ENCODE measurements at places on chromosomes 1 and 21.

GRCh38 chr1:162080472-162081015 lies 11.1 kb downstream of the NOS1AP start:
- no peak for DNase-seq

- no peak for DNase-seq
Measured at GRCh38 chr21:14869984-14870852, 194.6 kb downstream of the NRIP1 start.

DNA sequence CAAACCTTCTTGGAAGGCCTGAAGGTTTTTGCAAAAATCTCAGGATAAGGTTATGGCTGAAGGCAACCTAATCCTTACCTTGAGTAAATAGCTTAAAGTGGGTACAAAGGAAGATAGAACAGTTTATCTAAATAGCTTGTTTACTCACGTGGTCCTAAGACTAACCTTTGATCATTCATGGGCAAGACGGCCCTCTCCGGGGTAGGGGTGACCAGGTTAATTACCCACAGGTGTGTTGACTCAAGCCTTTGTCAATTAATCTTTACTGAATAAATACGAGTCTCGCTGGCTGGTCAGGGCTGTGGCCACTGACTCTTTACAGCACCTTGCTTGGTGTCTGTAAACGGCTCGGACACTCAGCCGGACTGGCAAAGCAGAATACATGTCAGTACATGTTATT lies 10.8 kb downstream of the AADACL4 start:
- no peak for DNase-seq

DNA sequence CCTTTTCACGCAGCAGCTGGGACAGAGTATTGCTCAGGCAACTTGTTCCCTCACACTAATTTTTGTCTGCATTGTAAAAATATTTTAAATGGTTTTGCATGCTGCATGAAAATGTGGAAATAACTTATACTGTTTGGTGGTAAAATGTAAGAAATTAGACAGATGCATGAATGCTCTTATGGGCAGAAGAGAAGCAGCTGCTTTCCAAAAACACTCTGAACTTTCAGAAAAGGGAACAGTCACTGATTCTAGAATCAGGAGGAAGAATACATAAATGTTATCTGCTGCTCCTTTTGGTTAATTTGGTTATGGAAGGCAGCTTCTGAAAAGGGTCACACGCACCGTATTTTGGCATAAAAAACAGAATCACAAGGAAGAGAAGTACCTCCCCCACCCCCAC lies 87.0 kb upstream of the RUNX1 start:
- DNase-seq = no peak

DNA sequence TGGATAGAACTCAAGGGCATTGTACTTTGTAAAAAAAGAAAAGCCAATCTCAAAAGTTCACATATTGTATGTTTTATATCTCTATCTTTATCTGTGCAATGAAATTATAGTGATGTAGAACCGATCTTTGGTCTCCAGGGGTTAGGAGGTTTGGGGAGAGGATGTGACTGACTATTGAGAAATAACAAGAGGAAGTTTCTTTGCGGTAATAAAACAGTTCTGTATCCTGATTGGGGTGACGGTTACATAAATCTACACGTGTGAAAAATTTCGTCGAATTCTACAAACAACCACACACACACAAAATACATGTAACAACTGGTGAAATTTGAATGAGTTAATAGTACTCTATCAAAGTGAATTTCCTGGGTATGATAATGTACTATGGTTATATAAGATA lies 10.6 kb upstream of the OR2T33 start:
- DNase-seq = no peak

GRCh38 chr1:214976665-214977064 lies 105.9 kb upstream of the KCNK2 start:
- DNase-seq = no peak

DNA sequence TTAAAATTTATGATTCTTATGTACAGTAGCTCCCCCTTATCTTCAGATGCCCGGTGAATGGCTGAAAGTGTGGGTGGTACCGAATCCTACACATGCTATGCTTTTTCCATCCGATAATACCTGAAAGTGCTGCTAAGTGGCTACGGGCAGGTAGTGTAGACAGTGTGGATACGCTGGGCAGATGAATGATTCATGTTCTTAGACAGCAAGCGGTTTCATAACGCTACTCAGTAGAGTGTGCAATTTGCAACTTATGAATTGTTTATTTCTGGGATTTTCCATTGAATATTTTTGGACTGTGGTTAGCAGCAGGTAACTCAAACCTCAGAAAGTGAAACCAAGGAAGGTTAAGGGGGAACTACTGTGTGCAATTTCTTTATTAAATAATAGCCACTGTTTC lies 7.5 kb downstream of the PCP4 start:
- no peak for DNase-seq

DNA sequence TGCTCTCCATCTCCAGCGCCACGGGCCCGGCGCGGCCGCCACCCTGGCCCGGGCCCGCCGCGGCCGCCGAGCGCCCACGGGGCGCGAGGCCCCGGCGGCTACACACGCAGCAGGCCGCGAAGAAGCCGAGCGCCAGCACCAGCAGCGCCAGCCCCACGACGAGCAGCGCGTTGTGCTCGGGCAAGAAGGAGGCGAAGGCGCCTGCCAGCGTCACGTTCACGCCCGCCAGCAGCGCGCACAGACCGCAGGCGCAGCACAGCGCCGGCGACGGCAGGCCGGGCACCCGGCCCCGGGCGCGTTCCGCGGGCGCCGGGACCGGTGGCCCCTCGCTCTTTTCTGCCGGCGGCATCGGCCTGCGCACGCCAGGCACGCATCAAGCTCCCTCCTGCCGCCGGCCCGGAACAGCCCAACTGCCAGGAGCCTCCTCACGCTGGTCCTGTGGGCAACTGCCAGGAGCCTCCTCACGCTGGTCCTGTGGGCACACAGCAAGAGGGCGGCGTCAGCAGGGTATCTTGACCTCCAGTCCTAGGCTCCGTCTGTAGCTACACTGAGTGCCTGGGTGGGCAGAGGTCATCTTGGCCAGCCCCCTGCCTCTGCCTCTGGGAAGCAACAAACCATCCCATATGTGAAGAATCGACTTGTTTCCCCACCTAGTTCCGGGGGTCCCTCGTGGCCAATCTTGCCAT lies 18.1 kb downstream of the KNCN start:
- no peak for DNase-seq

- DNase-seq = no peak
Measured at GRCh38 chr1:110307239-110307974, 31.8 kb upstream of the RBM15 start.

DNA sequence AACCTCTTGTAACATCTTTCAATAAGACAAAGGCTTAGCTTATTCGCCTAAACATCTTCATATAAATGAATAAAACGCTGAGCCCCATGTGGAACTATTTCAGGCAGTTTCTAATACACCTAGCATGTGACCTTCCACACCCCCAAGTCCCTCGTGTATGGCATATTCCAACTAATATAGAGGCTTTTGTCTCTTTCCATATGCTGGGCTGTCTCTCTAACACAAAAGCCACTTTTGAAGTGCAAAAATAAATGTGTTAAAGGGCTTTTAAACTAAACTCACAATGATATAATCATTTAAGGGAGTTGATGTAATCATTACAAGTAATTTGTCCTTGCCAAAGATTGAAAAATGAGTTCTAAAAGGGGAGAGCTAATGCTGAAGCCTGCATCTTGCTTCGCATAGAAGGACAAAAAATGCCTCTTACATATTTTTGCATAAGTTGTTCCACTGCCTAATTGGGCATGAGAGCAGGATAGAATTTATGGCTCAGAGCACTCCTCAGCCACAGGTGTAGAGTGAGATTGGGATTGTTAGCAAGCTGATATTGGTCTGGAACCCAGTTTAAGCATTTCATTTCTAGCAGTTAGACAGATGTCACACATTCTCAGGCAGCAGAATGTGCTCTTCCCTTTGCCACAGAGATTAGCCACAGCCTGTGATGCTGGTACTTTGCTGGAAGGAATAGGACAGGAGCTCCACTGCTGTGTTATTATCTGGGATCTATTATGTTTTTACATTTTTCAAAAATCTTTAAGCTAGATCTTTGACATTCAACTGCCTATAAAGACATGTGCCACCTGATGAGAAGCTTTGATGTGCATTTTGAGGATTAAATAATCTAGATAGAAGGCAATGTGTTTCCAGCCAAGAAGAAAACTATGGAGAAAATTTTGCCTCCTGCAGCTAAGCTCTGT lies 1044.4 kb downstream of the ADGRL2 start:
- no peak for DNase-seq

DNA sequence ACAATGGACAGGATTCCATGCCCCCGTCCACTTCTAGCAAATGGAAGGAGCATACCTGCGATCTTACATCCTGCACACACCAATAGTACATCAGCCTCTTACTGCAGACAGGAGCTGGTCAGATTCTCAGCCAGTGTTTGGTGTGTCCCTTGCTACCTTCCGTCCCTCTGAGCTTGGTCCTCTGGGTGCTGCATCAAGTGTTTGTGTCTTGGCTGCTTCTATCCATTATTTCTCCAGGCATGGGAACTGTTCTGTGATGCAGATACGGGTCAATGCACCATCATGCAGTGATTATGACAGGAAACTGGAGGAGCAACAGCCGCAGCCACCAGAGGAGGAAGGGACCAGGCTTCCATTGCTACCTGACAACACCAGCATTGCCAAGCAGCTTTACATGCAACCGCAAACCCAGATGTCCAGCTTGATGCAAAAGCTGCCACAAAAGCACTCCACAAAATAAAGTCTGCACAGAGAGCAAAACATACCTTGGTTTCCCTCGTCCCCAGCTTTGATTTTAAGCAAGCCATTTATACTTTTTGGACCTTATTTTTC lies 21.9 kb upstream of the OVAAL start:
- no peak for DNase-seq

DNA sequence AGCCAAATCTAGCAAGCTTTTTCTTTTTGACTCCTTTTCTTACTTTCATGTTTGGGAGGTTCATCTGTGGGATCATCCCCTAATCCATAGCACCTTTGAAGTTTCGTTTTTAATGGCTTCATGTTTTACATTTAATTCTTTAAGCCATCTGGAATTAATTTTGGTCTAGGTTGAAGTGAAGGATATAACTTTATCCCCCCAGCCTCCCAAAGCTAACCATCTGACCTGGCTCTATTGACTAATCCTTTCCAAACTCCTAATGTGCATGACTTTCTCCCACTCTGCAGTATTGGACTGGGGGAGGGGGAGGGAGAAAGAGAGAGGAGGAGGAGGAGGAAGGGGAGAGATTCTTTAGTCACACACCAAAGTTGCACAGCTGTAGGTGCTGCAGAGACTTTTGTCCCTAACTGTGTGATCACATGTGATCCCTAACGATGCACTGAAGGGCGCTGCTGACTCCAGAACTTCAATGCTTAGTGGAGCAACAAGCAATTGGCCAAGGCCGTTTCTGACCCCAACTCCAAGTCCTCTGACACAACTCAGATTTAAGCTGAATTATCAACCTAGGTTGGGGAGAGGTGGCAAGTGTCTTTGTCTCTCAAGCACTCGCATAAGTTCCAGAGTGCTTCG lies 191.6 kb downstream of the HUNK start:
- no peak for DNase-seq

GRCh38 chr1:212928323-212929291 lies 21.7 kb upstream of the VASH2 start:
- DNase-seq = no peak

DNA sequence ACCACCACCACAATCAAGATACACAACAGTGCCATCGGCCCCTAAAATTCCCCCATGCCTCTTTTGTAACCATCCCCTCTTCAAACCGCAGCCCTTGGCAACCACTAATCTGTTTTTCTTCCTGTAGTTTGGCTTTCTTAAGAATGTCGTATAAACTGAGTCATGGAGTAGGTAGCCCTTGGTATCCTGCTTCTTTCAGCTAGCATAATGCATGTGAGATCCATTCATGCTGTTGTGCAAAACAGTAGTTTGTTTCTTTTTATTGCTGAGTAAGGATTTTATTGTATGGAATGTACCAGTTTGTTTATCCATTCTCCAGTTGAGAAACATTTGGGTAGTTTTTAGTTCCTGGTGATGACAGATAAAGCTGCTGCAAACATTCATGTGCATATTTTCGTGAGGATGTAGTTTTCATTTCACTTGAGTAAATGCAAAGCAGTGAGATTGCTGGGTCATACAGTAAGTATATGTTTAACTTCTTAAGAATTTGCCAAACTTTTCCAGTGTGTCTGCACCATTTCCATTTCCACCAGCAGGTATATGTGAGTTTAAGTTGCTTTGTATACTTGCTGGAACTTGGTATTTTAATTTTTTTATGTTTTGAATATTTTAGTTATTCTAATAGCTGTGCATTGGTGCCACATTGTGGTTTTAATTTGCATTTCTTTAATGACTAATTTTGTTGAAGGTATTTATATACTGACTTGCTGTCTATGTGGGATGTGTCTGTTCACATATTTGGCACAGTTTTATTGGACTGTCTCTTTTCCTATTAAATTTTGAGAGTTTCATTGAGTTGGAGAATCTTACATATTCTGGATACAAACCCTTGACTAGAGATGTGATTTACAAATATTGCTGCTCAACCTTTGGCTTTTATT lies 148.4 kb upstream of the MAP1LC3C start:
- no peak for DNase-seq

GRCh38 chr1:200454425-200454824 lies 44.6 kb upstream of the ZNF281 start:
- DNase-seq = no peak

- DNase-seq = no peak
Measured at GRCh38 chr1:40901886-40902852, 40.0 kb upstream of the CITED4 start.

GRCh38 chr1:107942814-107943213 lies 22.2 kb downstream of the VAV3 start:
- DNase-seq = no peak

DNA sequence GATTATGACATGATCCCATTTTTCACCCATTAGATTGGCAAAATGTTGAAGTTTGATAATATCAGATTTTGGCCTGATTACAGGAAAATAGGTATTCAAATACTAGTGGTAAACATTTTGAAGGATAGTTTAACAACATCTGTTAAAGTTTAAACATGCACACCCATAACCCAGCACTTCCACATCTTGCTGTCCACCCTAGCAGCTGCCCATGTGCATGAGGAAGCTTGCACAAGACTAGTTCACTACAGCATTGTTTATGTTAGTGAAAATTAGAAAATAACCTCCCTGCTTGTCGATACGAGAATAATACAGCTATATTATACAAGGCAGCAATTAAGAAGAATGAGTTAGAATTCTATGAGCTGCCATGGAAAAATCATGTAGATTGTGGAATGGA lies 127.6 kb downstream of the C1orf21 start:
- no peak for DNase-seq

DNA sequence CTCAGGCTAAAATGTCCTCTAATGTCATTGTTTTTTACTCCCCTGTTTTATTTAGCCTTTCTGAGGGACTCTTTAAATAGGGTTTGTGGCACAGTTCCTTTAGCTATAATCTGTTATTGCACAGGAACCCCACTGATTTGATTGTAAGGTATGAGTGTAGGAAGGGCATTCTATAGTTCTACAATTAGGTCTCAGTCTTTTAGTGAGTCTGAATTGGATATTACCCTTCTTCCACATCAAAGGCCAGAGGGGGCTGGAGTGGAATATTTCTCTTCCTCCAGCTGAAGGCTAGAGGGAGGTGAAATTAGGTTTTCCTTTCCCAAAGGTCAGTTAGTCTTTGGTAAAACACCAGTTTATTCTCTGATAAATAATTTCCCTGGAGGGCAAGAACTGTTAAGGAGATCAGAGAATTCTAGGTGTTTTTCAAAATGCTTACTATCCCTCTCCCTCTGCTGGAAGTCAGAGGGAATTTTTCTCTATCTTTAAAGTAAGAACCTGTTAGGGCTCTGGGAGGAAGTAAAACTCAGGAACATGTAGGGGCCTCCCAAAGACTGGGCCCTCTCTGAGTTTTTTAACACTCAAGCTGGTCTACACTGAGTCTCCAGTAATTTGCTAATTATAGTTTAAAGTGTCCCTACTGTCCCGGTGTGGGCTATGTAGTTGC lies 176.3 kb upstream of the ZNHIT6 start:
- DNase-seq = no peak

Data from stimulated activated CD8-positive, alpha-beta memory T cell treated with anti-CD3 and anti-CD28 coated beads, Interleukin-12 subunit alpha, Interleukin-12 subunit beta, amount 100 ng/mL, for 1 hour (primary cell).